Non-pigmented ciliary epithelial cell (primary cell): ENCODE measurements at places on chromosomes 13 and 19.

DNA sequence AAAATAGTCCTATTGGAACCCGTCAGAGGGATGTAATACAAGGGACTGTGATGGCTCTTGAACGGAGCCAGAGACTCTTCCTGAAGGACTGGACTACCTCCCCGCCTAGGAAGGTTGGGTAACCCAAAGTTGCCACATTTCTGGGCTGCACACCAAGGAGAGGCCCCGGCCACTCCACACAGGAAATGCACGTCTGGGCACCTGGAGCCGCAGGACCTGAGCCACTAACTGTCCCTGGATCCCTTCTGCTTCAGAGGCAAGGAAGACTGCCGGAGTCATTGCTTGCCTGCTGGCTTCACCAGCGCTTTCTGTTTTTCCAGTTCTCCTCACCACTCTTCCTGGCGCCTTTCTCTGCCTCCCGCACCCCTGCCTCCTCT lies 1.2 kb upstream of the FLT1 start:
- no peak for DNase-seq

- DNase-seq, result no peak
Measured at GRCh38 chr13:43346427-43346826, 323.0 kb downstream of the DNAJC15 start.

DNA sequence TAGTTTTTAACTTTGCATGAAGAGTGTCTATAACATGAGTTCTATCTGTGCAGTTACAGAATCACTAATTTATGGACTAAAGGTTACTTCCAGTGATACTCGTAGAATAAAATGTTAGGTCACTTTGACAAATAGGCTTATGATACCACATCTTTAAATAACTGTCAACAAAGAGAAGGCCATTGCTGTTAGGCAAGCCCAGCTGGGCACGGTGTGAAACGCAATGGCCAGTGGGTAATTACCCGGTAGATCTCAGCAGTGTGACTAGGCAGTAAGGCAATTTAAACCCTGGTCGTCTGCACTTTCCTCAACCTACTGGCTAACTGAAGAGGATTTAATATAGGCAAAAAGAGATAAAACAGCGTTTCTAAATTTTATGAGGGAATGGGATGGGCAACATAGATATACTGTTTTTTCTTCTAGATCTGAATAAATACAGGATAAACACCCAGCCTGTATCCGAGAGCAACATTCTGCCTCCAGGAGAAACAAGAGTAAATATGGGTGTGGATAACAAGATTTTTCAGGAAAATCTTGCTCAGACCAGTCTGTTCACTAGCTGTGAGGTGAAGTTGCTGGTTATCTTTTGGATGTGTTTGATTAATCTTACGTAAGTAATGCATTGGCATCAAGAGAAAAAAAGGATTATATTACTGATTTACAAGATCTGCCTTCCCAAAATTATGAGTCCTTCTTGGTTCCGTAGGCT lies 631.3 kb downstream of the EFNB2 start:
- no peak for DNase-seq

- no peak for DNase-seq
Measured at GRCh38 chr13:43697323-43697722, 89.4 kb downstream of the ENOX1 start.

- no peak for DNase-seq
Measured at GRCh38 chr13:43911278-43911677, 31.6 kb downstream of the LACC1 start.

- DNase-seq, result no peak
Measured at GRCh38 chr13:49690133-49690994, 922 bp downstream of the EBPL start.

GRCh38 chr13:53445686-53446085 lies 417.1 kb downstream of the OLFM4 start:
- no peak for DNase-seq

GRCh38 chr13:26025196-26025595 lies 26.6 kb downstream of the SHISA2 start:
- DNase-seq, result no peak
